NCI-H460 (cell line): ENCODE measurements at places on chromosomes 7 and 10. TPM values are rescaled to one million over a fixed set of nuclear protein-coding genes. Genes with fewer than 3 reads are reported as not detected.

Gene CPA2
- total RNA-seq, result 0.59 and 0.75 TPM in 2 replicates

Gene ZNF138
- total RNA-seq, result 3.7 and 6.6 TPM in 2 replicates

Gene RADIL
- total RNA-seq, result 11.5 and 13.1 TPM in 2 replicates

Gene TMEM236
- total RNA-seq, result 0.10 and 0.17 TPM in 2 replicates

Gene CYP2C19
- total RNA-seq, result not detected in 2 replicates

Gene TMEM270
- 0.55 TPM in 1 of 2 replicates, not detected in the other for total RNA-seq

Gene TYW1B
- total RNA-seq, result 0.89 and 1.2 TPM in 2 replicates

Gene TMEM229A
- total RNA-seq, result not detected in 2 replicates

Gene SPDYE5
- total RNA-seq, result 0.10 TPM in 1 of 2 replicates, not detected in the other

Gene ITIH5
- not detected in 2 replicates for total RNA-seq

Gene ACHE
- total RNA-seq, result 0.17 and 0.27 TPM in 2 replicates

Gene RARRES2
- not detected in 2 replicates for total RNA-seq

Gene CPN1
- not detected in 2 replicates for total RNA-seq

Gene IFIT1B
- total RNA-seq, result not detected in 2 replicates

Gene LIPF
- not detected in 2 replicates for total RNA-seq

Gene DNAJC12
- total RNA-seq, result 45.5 and 53.7 TPM in 2 replicates

Gene ANKRD16
- total RNA-seq, result 5.5 and 5.8 TPM in 2 replicates

Gene ZNF722
- total RNA-seq, result not detected in 2 replicates

Gene ZNF282
- total RNA-seq, result 18.7 and 19.6 TPM in 2 replicates

Gene ANKRD61
- 0.46 and 0.72 TPM in 2 replicates for total RNA-seq

Gene PDE1C
- 46.5 and 48.7 TPM in 2 replicates for total RNA-seq

Gene GOLGA7B
- 0.02 TPM in 1 of 2 replicates, not detected in the other for total RNA-seq

Gene IFIT3
- total RNA-seq, result 2.5 and 3.1 TPM in 2 replicates

Gene ADGRA1
- not detected in 2 replicates for total RNA-seq

Gene INA
- not detected in 2 replicates for total RNA-seq

Gene GSAP
- 39.7 and 40.7 TPM in 2 replicates for total RNA-seq

Gene MKX
- 0.66 and 1.1 TPM in 2 replicates for total RNA-seq

Gene PSTK
- 5.6 and 9.5 TPM in 2 replicates for total RNA-seq

Gene MORN4
- 13.3 and 19.5 TPM in 2 replicates for total RNA-seq

Gene BTBD16
- 0.43 and 0.45 TPM in 2 replicates for total RNA-seq

Gene EBLN1
- total RNA-seq, result not detected in 2 replicates

Gene TBX20
- not detected in 2 replicates for total RNA-seq

Gene OR2A12
- not detected in 2 replicates for total RNA-seq

Gene SYT15B
- total RNA-seq, result 0.07 TPM in 1 of 2 replicates, not detected in the other

Gene ZNF503
- total RNA-seq, result 7.5 and 10.5 TPM in 2 replicates

Gene ENO4
- total RNA-seq, result 0.52 TPM in 2 replicates

Gene HUS1
- 22.1 and 28.2 TPM in 2 replicates for total RNA-seq

Gene AGAP5
- total RNA-seq, result 5.2 TPM in 2 replicates

Gene ITPRID1
- total RNA-seq, result not detected in 2 replicates

Gene SEMA4G
- 1.1 and 1.7 TPM in 2 replicates for total RNA-seq

Gene CALHM1
- total RNA-seq, result not detected in 2 replicates

Gene APBB1IP
- total RNA-seq, result not detected in 2 replicates

Gene TMEM72
- total RNA-seq, result not detected in 2 replicates
